Testis (tissue), 5 donors: ENCODE measurements at places on chromosomes 12 and 14. TPM values are rescaled to one million over a fixed set of nuclear protein-coding genes. Genes with fewer than 3 reads are reported as not detected.

The CLEC4C gene
- 2.1 TPM for total RNA-seq

The KLHL33 gene
- 1.2 TPM for total RNA-seq

The KRT6B gene
- total RNA-seq = not detected

The SERPINA9 gene
- not detected for total RNA-seq

The MSI1 gene
- 7.4 TPM for total RNA-seq

The RAD52 gene
- total RNA-seq = 29.1 TPM
